ENCODE measurements at places on chromosomes 7 and 10.
A peak's percentile ranks its signal among the peaks of the same experiment; 100 is the strongest.

- DNase-seq, result no peak
These were observed 46.1 kb upstream of the PPP2R2D start for GRCh38 chr10:131854579-131855335.

DNA sequence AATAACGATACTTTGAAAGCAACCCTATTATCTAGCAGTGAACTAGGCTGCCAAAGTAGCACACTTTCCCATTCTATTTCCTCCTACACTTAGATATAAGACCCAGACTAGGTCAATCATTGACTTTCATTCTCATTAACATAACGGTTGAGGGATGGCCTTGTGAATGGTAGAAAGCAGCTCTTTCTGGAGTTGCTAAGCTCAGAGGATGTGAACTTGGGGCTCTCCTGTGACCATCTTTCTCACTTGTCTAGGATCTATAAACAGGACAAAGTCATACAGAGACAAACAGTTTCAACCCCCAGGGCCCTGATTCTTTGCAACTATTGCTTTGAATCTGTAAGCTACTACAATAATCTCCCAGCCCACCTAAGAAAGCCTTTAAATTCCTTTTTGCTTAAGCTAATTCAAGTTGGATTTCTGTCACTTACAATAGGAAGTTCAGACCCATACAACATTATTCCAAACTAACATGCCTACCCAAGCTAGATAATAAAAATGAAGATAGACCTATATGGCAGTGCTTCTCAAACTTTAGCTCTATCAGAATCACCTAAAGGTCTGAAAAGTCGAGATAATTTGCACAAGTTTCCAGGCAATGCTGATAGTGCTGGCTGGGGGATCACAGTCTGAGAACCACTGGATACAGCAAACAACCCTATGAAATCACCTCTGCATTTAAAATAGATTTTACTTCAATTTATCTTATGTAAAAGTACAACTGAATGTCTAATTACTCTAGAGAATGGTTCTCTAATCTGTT lies 16.7 kb downstream of the P4HA1 start:
- no peak for DNase-seq

DNA sequence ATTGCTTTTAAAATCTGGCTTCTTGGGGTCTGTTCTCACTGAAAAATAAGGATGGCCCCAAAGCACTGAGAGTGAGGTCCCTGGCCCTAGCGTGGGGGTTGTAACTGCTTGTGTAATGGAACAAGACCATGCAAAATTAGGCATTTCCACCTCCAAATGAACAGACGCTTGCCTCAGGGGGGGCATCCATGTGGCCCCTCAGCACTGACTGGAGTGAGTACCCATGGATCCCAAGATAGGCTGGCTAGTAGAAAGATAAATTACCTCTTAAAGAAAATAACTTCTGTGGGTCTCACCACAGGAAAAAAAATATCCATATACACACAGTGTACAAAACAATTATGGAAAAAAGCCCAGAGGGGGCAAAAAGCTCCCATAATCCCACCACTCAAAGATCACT lies 15.2 kb upstream of the CPA1 start:
- DNase-seq, result no peak

DNA sequence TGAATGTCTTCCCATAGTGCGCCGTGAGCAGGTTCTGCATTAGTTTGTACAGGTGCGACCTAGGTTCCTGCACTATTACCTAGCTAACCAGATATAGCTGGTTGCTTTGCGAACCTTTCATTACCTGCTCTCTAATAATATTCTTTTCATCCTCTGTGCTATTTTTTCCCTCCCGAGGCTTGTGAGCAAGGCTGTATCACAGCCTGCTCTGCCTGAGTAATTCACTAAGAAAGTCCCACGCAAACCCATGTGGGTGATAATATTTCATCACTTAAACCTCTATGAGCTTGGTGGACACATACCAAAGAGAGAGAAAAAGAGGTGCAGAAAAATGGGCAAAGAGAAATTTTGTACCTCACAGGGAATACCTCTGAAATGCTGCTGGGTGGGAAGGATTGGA lies 8.4 kb downstream of the INHBA start:
- no peak for DNase-seq

- peak; percentile 85 for DNase-seq
These were observed 281.1 kb downstream of the CCDC3 start for GRCh38 chr10:12720217-12720981.

DNA sequence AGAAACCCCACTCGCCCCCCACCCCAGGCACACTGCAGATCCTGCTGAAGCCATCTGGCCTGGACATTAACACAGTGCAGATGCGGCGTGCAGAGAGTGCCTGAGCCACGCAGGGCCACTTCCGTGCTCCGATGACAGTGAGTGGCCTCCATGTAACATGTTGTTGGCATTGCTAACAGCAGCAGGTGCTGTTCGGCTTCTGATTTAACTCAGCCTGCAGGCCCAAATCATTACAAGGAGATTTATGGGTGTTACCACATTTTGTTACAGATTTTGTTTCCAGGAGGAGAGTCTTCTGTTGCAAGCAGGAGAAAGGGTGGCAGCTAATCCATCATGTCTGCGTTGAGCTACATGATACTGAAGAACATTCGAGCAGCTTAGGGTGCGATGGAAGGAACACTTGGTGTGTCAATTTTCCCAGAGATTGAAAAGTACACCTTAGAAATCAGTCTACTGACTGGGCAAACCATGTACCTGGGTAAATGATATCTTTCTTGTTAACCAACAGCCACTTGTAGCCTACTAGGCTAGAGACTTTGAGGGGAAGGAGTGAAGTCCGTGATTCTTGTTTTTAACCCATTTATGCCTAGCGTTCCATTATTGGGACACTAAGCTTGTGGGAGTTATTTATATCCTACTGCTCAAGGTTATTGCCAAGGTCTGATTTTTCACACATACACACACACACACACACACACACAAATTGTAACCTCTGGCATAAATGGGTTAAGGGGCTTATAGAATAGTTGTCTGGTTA lies 90.0 kb downstream of the JCAD start:
- DNase-seq, result no peak
